Right cardiac atrium (tissue), 5 donors: ENCODE measurements at places on chromosomes 13 and 19. TPM values are rescaled to one million over a fixed set of nuclear protein-coding genes. Genes with fewer than 3 reads are reported as not detected.

NAPSA gene
- polyA plus RNA-seq: 0.72 TPM

SLC17A7 gene
- 1.1 TPM for polyA plus RNA-seq

FBN3 gene
- polyA plus RNA-seq: not detected

DZIP1 gene
- 3.4 TPM for polyA plus RNA-seq

ZNF441 gene
- polyA plus RNA-seq: 3.0 TPM
